ENCODE measurements at places on chromosomes 2 and 18.

DNA sequence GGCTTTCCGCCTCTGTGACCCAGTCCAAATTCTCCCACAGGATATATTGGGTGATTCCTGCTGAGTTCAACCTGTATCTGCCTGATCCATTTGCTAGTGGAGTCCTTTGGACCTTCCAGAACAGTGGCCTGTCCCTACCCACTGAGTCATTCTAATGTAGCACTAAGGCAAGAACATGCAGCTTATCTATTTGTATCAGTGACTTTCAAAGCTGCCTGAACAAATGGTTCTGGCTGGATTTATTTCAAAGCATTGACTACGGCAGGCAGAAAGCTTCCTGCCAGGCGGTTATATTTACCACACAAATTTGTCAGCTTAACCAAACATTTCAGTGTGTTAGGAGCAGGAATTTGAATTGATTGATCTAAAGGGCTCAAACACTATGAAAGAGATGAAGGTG, 613.4 kb downstream of the DCC start:
- no peak for DNase-seq

GRCh38 chr2:149094217-149095015, 55.9 kb downstream of the LYPD6B start:
- peak; percentile 29 for DNase-seq

- DNase-seq: no peak
Measured at GRCh38 chr2:108936866-108937265, 52.2 kb downstream of the EDAR start.

DNA sequence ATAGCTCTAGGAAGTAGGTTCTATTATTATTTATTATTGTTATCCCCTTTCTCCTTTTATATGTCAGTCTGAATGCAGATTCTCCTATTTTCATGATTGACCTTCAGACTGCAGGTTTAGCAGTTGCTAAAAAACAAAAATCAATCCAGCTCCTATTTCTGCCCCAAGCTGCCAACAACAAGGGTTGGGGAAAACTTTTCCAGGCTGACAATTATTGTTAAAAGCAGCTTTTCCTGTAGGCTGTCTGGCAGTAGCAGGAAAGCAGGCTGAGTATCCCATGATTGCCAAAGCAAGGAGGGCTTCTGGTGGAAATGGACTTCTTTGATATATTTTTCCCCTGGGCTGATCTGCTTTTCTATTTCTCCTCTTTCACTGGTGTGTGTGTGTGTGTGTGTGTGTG, 78.0 kb upstream of the CTLA4 start:
- no peak for DNase-seq

DNA sequence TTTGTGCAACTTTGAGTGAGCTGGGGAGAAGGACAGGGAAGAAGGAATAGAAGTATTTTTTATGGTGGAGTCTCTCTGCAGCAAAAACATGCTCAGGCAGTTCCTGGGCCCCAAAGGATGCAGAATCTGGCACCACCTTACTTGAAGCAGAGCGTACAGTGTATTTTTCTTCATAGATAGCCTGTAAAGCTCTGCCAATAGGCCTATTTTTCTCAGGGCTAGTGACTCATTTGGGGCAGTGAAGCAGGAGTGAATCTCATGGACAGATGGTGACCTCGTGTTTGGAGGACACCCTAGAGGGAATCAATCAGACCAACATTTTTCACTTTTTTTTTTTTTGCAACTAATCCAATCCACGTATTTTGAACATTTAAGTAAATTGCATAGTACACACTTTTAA, 268.1 kb upstream of the CXCR4 start:
- no peak for DNase-seq

DNA sequence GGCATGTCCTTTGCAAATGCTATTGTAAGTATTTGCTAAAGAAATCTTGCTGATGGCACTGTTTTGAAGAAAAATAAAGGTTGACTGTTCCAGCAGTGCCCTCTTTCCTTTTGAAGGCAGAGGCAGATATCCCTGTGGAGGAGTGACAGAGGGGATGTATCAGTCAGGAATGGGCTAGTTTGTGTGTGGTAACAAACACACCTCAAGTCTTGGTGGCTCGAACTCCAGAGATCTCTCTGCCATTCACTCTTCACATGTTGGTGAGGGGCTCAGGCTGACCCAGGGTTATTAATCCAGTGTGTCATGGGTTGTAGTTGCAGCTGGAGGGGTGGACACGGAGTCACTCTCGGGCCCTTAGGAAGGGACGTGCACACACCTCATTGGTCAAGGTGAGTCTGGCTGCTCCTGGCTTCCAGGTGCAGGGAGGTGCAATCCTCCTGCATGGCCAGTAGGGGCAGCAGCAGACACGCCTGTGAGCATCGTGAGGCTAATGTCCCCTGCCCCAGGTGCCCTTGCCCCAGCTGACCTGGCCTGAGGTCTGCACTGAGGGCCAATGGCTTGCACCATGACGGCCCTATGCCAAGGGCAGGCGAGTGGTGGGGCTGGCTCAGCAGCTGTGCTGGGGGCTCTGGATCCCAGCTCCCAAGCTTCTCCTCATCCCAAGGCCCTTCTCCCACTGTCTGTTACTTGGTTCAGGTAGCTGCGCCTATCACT, 146.5 kb downstream of the ASB1 start:
- DNase-seq: no peak

- no peak for DNase-seq
Measured at GRCh38 chr2:239663364-239663924, 262.6 kb upstream of the HDAC4 start.

DNA sequence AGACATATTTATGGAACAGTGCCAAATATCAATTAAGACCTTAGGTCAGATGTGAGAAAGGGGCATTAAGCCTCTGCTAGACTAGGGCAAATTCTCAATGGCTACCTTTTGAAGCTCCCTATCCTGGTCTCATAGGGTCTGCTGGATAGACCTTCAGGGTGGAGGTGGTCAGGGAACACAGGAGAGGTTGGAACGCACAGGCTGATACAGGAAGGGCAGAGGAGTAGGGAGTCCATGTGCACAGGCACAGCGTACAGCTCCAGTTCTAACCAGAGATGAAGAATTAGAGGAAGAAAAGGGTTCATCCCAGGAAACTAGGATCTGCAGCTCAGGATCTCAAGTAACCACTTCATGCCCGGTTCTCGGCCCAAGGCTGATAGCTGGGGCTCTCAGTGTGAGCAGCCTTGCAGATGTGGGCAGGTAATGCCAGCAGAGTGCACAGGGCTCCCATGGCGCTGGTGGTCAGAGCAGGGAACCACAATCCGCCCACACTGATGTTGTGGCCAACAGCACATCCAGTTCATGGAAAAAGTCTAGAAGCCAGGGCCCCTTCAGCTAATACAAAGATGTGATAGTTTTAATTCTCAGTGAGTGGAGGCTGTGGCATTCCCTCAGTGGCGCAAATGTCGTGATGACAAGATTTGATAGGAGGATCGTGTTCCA, 3.4 kb upstream of the EVA1A start:
- no peak for DNase-seq

DNA sequence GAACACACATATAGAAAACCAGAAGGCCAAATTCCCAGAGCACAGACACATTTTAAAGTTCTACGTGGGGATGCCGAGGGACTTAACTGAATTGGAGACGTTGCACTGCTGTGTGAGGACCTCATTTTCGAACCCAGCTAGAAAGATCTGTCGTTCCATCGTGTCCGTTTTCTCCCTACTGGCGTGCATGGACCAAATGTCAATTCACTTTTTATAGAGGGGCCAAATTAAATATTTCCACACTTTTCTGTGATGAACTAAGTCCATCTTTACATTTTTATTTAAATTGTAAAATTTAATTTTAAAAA, 692 bp upstream of the TSHZ1 start:
- peak; percentile 71 for DNase-seq

DNA sequence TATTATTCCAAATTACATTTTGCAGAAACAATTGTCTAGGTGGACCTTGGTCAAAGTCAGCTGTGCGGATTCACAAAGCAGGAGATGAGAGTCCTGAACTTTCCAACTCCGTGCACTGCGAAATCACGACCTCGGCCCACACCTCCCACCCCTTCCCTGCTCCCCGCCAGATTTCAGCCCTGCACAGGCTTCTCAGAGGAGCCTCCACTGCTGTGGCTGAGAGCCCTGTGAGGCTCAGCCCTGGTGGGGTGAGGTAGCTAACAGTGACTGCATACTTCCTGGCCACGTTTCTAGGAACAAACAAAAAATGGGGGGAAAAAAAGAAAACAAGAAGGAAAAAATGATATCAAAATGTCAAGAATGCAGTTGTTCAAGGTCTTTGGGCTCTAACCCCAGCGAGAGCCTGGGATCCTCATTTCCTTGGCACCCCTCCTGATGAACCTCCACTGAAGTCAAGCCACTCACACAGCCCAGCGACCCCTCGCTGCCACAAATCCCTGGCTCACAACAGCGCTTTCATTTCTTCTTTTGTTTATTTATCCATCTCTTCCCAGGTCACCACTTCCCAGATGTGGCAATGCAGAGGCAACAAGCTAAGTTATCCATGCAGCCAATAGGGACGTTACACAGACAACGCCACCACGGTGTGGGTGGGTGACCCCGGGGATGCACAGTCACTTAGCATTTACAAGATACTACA, 729.7 kb upstream of the ID2 start:
- DNase-seq: no peak

- DNase-seq: no peak
Measured at GRCh38 chr2:230152334-230152733, 67.5 kb downstream of the SP110 start.
